Thoracic aorta (tissue), 2 donors: ENCODE measurements at places on chromosomes 7 and 10.
A peak's percentile ranks its signal among the peaks of the same experiment; 100 is the strongest.

GRCh38 chr10:16674147-16674703 lies 143.0 kb downstream of the RSU1 start:
- H3K27ac ChIP-seq, result no peak overlapping the region
- no peaks in the 10 kb centered on the region for H3K36me3 ChIP-seq
- H3K4me3 ChIP-seq, result no peak overlapping the region
- H3K4me1 ChIP-seq, result no peaks in the 10 kb centered on the region
- no peak for DNase-seq

DNA sequence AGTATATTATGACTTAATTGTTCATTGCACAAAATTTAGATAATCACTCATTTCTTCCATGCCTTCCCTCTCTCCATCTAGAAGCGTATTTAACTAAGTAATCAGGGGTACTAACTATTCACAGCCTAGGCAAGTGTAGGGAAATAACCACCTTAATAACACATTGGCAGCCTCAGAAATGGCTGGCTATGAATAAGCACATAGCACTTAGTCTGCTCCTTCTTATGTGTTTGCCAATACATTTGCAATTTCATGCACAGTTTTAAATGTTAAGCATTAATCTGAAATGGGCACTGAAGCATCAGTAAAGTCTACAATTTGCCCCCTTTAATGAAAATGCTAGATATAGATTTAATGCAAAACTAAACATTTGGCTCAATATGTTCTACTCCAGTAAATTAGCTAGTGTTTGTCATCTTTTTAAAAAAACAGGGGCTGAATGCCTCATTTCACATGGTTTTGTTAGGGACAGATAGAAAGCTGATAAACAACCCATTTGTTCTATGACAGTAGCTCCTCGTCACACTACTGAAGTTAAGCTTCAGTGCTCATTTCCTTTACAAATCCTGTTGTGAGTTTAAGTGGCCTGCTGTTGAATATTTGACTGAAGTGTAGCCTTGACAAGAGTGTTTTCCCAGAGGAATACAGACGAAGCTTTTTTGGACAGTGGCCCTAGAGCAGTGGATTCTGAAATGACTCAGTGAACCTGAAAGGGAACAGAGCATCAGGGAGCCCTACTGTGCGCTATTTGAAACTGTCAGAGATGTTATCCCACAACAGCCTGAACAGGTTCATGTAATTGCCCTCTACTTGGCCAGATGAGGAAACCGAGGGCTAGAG lies 30.5 kb downstream of the HHEX start:
- no peak overlapping the region for H3K27ac ChIP-seq
- H3K4me1 ChIP-seq, result no peaks in the 10 kb centered on the region
- no peak overlapping the region for H3K4me3 ChIP-seq
- no peaks in the 10 kb centered on the region for H3K36me3 ChIP-seq
- no peak for DNase-seq
- H3K27me3 ChIP-seq, result no peaks in the 10 kb centered on the region

DNA sequence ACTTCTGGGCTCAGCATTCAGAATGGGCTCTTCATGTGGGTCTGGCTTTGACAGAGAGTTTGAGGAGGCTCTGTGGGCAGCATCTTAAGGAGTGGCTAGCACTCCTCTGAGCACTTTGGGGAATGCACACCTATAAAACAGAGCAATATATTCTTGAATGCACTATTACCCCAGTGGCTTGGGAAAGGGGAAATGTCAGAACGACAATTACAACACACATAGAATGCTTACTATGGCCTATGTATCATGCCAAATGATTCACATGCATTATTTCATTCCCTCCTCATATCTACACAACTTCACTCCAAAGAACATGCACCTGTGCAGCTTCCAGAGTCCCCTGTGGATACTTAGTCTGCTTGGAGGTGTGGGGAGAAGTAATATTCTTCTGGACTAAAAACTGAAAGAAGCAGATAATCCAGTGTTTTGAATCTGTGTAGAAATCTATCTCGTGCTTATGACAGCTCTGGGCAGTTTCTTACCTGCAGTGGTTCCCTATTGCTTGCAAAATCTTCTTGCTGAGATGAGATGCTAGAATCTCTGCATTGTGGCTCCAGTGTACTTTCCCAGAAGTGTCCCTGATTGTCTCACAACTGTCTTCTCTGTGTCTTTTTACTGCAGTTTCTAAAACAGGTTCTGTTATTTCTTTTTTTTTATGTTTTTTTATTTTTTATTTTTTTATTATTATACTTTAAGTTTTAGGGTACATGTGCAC lies 5.5 kb upstream of the MGAM start:
- H3K4me3 ChIP-seq, result no peak overlapping the region
- H3K27ac ChIP-seq, result no peak overlapping the region
- DNase-seq, result no peak
- no peaks in the 10 kb centered on the region for H3K4me1 ChIP-seq

- no peaks in the 10 kb centered on the region for H3K4me1 ChIP-seq
- no peak overlapping the region for H3K27ac ChIP-seq
- H3K4me3 ChIP-seq, result no peak overlapping the region
- no peak for DNase-seq
- peaks cover 2% of the 10 kb centered on the region for H3K36me3 ChIP-seq
- no peaks in the 10 kb centered on the region for H3K27me3 ChIP-seq
Measured at GRCh38 chr7:30062587-30062986, 34.4 kb downstream of the PLEKHA8 start.

GRCh38 chr7:136717910-136718557 lies 150.4 kb upstream of the CHRM2 start:
- H3K4me3 ChIP-seq, result no peak overlapping the region
- no peak overlapping the region for H3K27ac ChIP-seq
- no peaks in the 10 kb centered on the region for H3K27me3 ChIP-seq
- no peaks in the 10 kb centered on the region for H3K4me1 ChIP-seq

DNA sequence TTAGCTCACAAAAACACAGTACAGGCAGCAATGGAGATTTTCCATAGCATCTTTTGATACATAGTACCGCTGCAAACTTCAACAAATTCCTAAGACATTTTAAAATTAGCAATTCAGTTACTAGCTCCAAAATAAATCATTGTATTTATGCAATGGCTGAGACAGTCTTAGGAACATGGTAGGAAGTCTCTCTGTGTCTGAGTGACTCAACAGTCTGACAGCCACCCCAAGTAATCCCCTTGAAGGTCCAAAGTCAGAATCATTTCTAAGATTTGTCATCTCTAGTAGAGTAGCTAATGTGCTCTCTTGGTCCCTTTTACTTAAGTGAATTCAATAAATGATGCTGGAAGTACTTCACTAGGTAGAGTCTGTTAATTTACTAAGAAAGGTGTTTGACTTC lies 93.8 kb upstream of the NOBOX start:
- no peaks in the 10 kb centered on the region for H3K27me3 ChIP-seq
- no peak for DNase-seq
- H3K27ac ChIP-seq, result no peak overlapping the region
- no peak overlapping the region for H3K4me3 ChIP-seq
- no peaks in the 10 kb centered on the region for H3K36me3 ChIP-seq
- no peaks in the 10 kb centered on the region for H3K4me1 ChIP-seq

GRCh38 chr7:15478401-15478800 lies 83.4 kb downstream of the AGMO start:
- no peaks in the 10 kb centered on the region for H3K27me3 ChIP-seq
- no peak overlapping the region for H3K27ac ChIP-seq
- no peak for DNase-seq
- H3K4me3 ChIP-seq, result no peak overlapping the region
- no peaks in the 10 kb centered on the region for H3K4me1 ChIP-seq
- no peaks in the 10 kb centered on the region for H3K36me3 ChIP-seq

- no peaks in the 10 kb centered on the region for H3K36me3 ChIP-seq
- DNase-seq, result no peak
- H3K27ac ChIP-seq, result no peak overlapping the region
- H3K4me1 ChIP-seq, result no peaks in the 10 kb centered on the region
Measured at GRCh38 chr10:69051303-69051702, 36.6 kb upstream of the SRGN start.

GRCh38 chr7:16089801-16090200 lies 331.5 kb downstream of the CRPPA start:
- no peak for DNase-seq
- no peak overlapping the region for H3K27ac ChIP-seq
- peaks cover 11% of the 10 kb centered on the region for H3K4me1 ChIP-seq
- H3K4me3 ChIP-seq, result no peak overlapping the region

GRCh38 chr10:110401401-110402076 lies 96.2 kb upstream of the DUSP5 start:
- H3K36me3 ChIP-seq, result no peaks in the 10 kb centered on the region
- peaks cover 4% of the 10 kb centered on the region for H3K4me1 ChIP-seq
- H3K4me3 ChIP-seq, result no peak overlapping the region
- no peak for DNase-seq

GRCh38 chr10:6418613-6419216 lies 161.4 kb downstream of the PRKCQ start:
- no peaks in the 10 kb centered on the region for H3K4me1 ChIP-seq
- DNase-seq, result no peak
- H3K27ac ChIP-seq, result no peak overlapping the region

DNA sequence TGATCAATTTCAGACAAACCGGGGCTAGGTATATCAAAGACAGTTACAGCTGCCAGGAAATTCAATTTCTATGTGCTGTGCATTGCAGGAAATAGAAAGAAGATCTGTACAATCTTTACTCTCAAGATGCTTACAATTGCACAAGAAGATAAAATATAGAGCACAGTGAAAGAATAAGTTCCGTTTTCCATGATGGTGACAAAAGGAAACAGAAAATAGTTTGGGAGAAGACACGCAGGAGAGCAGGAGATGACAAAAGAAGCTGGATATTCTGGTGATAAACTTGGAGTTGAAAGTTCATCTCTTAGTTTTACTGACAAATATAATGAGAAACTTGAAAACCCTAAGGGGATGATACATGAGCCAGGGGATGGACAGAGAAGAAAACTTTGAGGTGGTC lies 646.0 kb downstream of the PARD3 start:
- H3K4me3 ChIP-seq, result no peak overlapping the region
- no peaks in the 10 kb centered on the region for H3K27me3 ChIP-seq
- H3K4me1 ChIP-seq, result no peaks in the 10 kb centered on the region

DNA sequence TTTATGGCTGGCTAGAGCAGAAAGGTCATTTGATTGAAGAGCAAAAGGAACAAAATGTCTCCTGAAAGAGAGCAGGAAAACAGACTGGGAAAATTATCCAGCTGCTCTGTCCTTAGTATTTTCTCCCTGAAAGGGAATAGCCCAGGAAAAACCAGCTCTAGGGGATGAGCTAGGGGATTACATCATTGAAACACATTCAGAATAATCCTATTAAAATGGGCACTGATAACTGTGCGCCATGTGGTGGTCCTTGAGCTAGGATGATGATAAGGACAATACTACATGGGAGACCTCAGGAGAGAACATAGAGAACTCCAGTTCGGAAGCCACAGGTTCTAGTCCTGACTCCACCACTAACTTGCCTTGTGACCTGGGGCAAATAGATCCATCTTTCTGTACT lies 873.8 kb downstream of the TYW1 start:
- no peak for DNase-seq
- no peak overlapping the region for H3K4me3 ChIP-seq
- no peak overlapping the region for H3K27ac ChIP-seq
- H3K27me3 ChIP-seq, result no peaks in the 10 kb centered on the region
- H3K4me1 ChIP-seq, result no peaks in the 10 kb centered on the region
- no peaks in the 10 kb centered on the region for H3K36me3 ChIP-seq

DNA sequence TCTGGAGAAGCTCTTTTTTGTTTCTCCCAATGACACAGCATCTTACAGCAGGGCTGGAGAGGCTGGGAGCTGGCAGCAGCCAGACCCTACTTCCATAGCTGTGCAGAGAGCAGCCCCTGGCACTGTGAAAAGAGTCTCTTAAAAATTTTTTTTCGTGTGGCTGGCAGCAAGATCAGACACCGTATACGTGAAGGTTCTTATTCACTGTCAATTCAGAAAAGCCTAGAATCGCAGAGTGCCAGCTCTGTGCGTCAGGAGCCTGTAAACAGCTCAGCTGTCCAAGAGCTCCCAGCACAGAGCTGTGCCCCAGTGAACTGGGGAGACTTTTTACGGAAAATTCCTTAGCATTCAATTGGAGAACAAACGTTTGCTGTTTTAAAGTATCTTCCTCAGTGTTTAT lies 6.5 kb downstream of the BAG3 start:
- peaks cover 86% of the 10 kb centered on the region for H3K4me1 ChIP-seq
- H3K27ac ChIP-seq, result peak overlapping the region; percentile 99
- H3K36me3 ChIP-seq, result no peaks in the 10 kb centered on the region
- no peaks in the 10 kb centered on the region for H3K27me3 ChIP-seq
- H3K4me3 ChIP-seq, result no peak overlapping the region

- no peak for DNase-seq
- no peak overlapping the region for H3K4me3 ChIP-seq
- no peaks in the 10 kb centered on the region for H3K27me3 ChIP-seq
- no peak overlapping the region for H3K27ac ChIP-seq
- H3K36me3 ChIP-seq, result no peaks in the 10 kb centered on the region
Measured at GRCh38 chr7:44292876-44293560, 32.4 kb downstream of the CAMK2B start.

DNA sequence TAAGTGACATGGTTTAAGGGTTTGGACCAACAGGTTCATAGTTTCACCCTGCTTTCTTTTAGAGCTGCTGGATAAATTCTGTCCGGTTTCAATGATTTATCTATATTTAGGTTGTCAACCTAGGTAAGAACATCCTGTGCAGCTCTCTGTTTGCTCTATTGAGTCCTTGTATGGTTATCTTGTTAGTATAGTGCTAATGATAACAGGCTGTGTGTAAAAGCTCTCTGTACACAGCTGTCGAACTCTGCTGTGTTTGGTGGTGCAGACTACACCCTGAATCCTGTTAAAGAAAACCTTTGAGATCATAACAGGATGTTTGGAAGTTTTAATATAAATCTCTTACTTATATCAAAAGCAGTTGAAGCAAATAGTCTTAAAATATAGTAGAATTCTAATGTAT lies 219.2 kb downstream of the SDK1 start:
- no peak overlapping the region for H3K4me3 ChIP-seq
- no peak overlapping the region for H3K27ac ChIP-seq
- DNase-seq, result no peak
- H3K36me3 ChIP-seq, result no peaks in the 10 kb centered on the region
- H3K27me3 ChIP-seq, result no peaks in the 10 kb centered on the region

- no peak for DNase-seq
- H3K27ac ChIP-seq, result no peak overlapping the region
- no peaks in the 10 kb centered on the region for H3K27me3 ChIP-seq
- H3K4me3 ChIP-seq, result no peak overlapping the region
- H3K4me1 ChIP-seq, result no peaks in the 10 kb centered on the region
Measured at GRCh38 chr10:82056391-82056790, 181.4 kb downstream of the NRG3 start.

DNA sequence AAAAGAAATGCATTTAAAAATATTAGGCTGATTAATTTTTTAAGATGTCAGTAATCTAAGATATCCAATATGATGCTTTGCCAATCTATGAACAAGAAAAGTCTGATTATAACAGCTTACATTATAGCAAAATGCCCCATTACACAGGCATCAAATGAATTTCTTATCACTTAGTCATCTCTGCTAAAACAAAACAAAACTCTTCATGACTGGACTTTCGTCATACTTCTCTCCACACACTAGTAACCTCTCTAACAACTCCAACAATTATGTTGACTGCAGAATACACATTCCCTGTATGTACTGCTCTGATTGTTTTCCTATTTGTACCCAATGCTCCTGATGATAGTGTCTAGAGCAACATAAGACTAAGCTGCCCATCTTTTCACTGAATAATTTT lies 3.8 kb upstream of the MKI67 start:
- H3K27me3 ChIP-seq, result no peaks in the 10 kb centered on the region
- H3K4me1 ChIP-seq, result peaks cover 10% of the 10 kb centered on the region
- no peak for DNase-seq
- no peak overlapping the region for H3K4me3 ChIP-seq
- no peak overlapping the region for H3K27ac ChIP-seq

- peak overlapping the region; percentile 41 for H3K4me3 ChIP-seq
- H3K4me1 ChIP-seq, result no peaks in the 10 kb centered on the region
- H3K27me3 ChIP-seq, result no peaks in the 10 kb centered on the region
- H3K36me3 ChIP-seq, result no peaks in the 10 kb centered on the region
Measured at GRCh38 chr10:131726076-131726880, 174.5 kb upstream of the PPP2R2D start.
